ENCODE measurements at places on chromosomes 12 and 14. TPM values are rescaled to one million over a fixed set of nuclear protein-coding genes. Genes with fewer than 3 reads are reported as not detected.

The TGM1 gene
- total RNA-seq, result 4.0 TPM

- peak overlapping the region; percentile 98 for H3K27ac ChIP-seq
- peaks cover 18% of the 10 kb centered on the region for H3K36me3 ChIP-seq
- H3K4me1 ChIP-seq, result peaks cover 78% of the 10 kb centered on the region
- no peaks in the 10 kb centered on the region for H3K27me3 ChIP-seq
Measured at GRCh38 chr12:64665514-64665913, 55.2 kb downstream of the RASSF3 start.

DNA sequence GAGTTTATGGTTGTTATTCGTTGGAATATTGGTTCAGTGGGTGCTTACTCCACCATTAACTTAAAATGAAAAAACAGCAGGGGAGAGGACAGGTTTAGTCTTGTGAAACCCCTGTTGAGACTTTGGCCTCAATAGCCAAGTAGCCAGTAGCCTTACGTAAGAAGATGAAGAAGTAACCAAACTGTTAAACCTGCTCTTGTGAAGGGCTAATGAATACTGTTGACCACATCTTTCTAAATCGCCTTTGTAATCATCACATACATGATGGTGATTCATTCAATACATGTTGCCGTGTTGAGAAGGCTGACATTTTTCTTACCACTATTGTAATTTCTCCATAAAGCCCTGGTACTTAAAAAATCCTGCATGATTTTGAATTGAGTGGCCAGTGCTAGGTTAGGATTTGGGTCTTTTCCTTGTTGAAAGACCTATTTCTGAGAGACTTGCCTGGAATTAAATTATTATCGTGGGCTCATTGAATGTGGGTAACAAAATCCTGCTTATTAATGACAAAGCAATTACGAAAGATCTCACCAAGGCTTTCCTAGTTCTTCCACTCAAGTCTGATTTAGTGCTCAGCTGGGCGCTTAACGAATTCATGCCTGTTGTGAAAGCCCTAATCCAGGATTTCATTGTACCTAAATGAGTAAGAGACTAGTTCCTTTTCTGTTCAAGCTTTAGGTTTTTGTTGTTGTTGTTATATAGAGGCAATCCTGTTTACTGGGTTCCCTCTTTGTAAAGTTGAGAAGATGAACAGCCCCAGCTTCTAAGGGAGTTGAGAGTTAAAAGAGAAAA lies 333.1 kb downstream of the FUT8 start:
- H3K36me3 ChIP-seq, result peaks cover 45% of the 10 kb centered on the region

The ART4 gene
- total RNA-seq, result not detected

GRCh38 chr12:47910981-47911380 lies 6.2 kb upstream of the VDR start:
- H3K4me3 ChIP-seq, result no peak overlapping the region
- H3K4me1 ChIP-seq, result no peaks in the 10 kb centered on the region
- H3K27ac ChIP-seq, result no peak overlapping the region
- peaks cover 61% of the 10 kb centered on the region for H3K27me3 ChIP-seq

Measured in activated CD4-positive, alpha-beta memory T cell treated with anti-CD3 and anti-CD28 coated beads, Interleukin-2, amount 10 ng/mL, durations not matched to agents 7 days and 5 days (primary cell).